ENCODE measurements at places on chromosomes 13 and 19.

- DNase-seq = no peak
These were observed 7.6 kb downstream of the MBD3L2B start for GRCh38 chr19:7013678-7014077.

DNA sequence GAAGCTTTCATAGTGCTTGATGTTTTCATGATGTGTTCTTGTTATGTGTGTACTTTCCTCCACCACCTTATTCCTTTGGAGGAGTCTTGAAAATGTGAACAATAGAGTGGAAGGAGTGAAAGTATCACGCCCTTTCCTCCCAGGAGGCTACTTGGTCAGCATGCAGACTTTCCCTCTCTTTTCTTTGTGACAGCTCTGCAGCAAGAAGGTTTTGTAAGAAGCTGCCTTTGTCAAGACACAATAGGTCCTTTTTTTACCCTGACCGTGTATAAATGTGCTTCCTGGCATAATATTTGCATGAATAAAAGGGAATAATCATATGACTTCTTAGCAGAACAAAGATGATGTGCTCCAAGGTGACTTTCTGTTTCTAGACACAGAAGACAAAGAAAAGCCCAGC, 882.6 kb upstream of the SLITRK5 start:
- DNase-seq = no peak

DNA sequence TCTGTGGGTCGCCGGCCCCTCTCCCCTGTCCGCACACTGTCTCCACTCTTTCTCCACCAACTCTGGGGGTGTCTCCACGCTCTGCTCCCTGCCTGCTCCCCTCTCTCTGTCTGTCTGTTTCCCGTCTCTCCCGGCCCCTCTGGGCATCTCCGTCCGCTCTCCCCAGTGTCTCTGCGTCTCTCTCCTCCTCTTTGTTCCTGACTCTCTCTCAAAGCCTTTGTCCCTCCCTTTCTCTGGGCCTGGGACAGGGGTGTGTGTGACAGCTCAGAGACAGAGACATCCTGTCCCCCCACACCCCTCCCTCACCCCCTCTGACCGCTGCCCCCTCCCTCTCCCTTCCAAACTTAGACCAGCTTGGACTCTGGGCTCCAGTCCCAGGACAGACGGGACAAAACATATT, 668 bp upstream of the SBK3 start:
- DNase-seq = no peak

DNA sequence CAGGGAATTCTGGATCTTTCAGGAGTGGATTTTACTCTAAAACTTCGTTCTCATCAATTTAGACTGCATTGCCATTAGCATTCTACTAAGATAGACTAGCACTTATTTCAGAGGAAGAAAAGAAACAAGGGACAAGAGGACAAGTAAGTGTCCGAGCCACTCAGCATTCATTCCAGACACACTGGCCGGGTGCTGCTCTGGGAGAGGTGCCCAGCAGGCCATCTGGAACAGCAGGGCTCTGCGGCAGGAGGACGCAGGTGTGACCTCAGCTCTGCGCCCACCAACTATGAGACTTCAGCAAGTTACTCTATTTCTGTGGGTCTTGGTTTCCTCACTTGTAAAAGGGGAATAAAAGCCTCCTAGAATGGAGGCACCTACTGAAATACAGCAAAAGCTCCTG, 4.2 kb downstream of the EPS15L1 start:
- no peak for DNase-seq

DNA sequence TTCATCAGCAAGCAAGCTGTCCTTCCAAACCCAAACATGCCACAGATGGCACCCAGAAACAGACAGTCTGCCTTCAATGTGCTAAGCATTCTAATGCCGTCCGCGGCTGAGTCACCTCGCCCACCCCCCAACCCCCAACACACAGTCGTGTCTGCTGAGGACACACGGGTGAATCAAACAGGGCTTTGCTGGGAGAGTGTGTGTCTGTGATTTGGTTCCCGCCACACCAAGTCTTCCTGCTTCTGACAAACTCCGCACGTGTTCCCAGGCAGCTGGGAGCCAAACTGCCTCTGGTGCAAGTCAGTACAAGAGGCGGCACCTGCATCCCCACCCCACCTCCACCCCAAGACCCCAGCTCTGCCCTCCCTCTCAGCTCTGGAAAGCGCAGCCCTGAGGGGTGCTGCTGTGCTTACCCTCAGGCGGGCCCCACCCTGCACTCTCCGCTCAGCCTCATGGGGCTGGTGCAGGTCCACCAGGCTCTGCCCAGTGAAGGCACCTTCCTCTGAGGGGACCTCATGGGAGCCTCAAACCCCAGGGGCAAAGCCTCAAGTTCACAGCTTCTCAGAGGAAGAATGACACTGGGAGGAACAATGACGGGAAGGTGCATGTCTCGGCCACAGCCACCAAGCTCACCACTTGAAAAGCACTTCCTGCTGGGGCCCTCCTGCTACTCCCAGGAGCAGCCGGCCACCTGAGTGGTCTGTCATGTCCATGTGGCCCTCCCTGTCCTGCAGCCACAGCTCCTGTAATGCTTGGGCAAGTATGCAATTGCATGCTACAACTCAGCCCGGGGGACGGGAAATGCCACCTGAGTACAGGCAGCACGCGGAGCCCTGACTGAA, 15.0 kb upstream of the SLC35E1 start:
- no peak for DNase-seq

GRCh38 chr13:101018720-101019119, 344.1 kb upstream of the TMTC4 start:
- no peak for DNase-seq

DNA sequence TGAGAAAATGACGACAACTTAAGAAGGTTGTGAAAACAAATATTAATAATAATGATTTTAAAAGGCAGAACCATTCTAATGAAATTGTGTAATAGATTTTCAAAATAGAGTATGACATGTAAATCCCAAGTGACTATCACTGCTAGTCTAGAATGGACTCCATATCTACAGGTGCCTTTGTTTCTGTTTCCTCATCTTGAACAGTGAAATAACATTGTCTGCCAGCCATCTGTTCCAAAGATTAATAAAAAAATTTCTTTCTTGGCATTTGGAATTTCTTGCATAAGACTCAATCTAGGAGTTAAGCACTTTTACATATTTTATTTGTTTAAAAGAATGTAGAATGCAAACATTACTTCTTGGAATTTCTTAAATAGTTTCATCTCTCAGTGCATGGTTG, 520.1 kb upstream of the ARGLU1 start:
- no peak for DNase-seq

DNA sequence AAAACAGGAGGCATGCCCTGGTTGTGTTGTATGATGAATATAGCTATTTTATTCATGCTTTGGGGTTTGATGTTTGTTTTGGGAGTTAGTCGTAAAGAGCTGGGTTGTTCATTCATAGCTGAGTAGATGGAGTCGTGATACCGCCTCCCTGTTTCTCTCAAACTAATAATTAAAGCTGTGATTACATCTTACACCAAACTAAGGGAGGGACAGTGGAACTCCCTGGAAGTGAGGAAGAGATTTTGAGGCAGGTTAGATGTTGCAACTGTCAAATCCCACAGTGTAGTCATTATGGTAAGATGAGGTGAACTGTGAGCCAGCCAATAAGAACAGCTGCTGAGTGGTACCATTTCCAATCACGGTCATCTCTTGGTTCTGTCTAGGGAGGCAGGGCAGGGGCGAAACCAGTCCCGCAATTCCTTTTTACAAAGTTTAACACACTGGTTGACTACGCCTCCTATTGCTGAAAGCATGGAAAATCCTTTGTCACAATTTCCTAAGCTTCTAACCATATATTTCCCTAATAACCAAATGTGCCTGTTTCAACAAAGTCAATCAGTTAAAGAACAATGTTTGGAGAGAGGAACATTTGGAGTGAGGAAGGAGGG, 207.6 kb upstream of the SERP2 start:
- DNase-seq = no peak

All from DMS 273 treated with DMSO at 0.1 percent for 48 hours (cell line).